ENCODE measurements at places on chromosomes 13 and 19. TPM values are rescaled to one million over a fixed set of nuclear protein-coding genes. Genes with fewer than 3 reads are reported as not detected.

DNA sequence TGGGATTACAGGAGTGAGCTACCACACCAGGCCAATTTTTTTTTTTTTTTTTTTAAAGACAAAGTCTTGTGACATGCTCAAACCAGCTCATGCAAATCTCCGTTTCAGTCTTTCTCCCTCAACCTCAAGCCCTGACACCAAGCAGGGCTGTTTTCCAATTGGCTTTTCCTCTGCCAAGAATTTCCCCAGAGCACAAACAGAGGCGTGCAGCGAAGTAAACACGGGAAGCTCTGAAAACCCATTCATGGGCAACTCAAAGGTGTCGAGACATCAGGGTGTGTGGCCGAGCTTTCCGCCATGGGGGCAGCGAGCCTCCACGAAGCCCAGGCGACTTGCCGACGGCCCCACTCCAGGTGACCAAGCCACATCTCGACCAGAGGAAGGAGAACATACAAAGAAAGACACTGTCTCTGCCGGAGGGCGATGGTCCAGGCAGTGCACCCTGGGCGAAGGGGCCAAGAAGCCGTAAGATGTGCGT lies 70.0 kb downstream of the INSR start:
- H3K27ac ChIP-seq: no peak overlapping the region
- H3K27me3 ChIP-seq: no peaks in the 10 kb centered on the region
- peak; percentile 61 for DNase-seq
- no peaks in the 10 kb centered on the region for H3K4me1 ChIP-seq

GRCh38 chr13:75901501-75901900 lies 265.4 kb downstream of the LMO7 start:
- H3K4me3 ChIP-seq: no peak overlapping the region
- no peaks in the 10 kb centered on the region for H3K36me3 ChIP-seq

The APLP1 gene
- 20.4 TPM for total RNA-seq

The OXGR1 gene
- total RNA-seq: not detected

The SLAIN1 gene
- total RNA-seq: not detected

- no peaks in the 10 kb centered on the region for H3K36me3 ChIP-seq
- DNase-seq: no peak
- H3K4me1 ChIP-seq: no peaks in the 10 kb centered on the region
- H3K27ac ChIP-seq: no peak overlapping the region
Observed at GRCh38 chr13:113061271-113061625, 44.3 kb upstream of the F7 start.

DNA sequence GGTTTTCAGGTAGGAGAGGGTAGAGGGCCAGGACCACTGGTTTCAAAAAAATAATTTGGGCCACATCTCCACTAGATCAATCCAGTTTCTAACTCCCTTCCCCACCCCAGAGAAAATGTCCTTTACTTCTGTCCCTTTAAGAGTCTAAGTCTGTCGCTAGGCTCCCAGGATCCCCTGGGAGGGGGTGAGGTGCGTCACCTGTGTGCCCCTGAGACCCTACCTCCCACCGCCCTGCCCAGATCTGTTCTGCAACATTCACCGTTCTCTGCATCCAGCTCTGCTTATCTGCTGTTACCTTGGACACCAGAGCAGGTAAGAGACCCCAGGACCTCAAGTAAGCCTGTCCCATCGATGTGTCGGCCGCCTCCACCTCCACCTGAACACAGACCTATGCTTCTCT lies at the start of gene GFY:
Gene GFY, plus strand, starts transcription at position 211 of the 400 bp plus-strand sequence. CDS start 1,043 bp downstream, outside the sequence.
- no peak within 1 kb of the TSS for H3K4me3 ChIP-seq
- no peak for DNase-seq
- H3K36me3 ChIP-seq: no peaks in the 10 kb centered on the region

DNA sequence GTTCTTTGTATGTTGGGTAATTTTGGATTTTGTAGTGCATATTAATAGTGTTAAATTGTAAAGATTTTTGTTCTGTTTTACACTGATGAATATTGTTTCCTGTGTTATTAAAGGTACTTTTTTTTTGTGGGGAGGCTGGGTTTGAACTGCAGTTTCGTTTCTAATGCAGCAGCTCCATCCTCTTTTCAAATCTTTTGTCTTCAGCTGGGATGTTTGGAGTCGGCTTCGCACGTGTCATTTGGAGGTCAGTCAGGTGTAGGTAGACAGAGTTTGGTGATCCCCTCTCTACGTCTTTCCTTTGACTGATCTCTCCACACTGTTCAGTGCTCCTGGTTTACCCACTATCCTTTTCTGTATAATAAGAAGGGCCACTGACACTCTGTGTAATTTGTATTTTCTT lies 30.3 kb downstream of the TDRD3 start:
- no peak for DNase-seq
- no peak overlapping the region for H3K4me3 ChIP-seq
- no peaks in the 10 kb centered on the region for H3K4me1 ChIP-seq
- no peaks in the 10 kb centered on the region for H3K27me3 ChIP-seq
- no peak overlapping the region for H3K27ac ChIP-seq

DNA sequence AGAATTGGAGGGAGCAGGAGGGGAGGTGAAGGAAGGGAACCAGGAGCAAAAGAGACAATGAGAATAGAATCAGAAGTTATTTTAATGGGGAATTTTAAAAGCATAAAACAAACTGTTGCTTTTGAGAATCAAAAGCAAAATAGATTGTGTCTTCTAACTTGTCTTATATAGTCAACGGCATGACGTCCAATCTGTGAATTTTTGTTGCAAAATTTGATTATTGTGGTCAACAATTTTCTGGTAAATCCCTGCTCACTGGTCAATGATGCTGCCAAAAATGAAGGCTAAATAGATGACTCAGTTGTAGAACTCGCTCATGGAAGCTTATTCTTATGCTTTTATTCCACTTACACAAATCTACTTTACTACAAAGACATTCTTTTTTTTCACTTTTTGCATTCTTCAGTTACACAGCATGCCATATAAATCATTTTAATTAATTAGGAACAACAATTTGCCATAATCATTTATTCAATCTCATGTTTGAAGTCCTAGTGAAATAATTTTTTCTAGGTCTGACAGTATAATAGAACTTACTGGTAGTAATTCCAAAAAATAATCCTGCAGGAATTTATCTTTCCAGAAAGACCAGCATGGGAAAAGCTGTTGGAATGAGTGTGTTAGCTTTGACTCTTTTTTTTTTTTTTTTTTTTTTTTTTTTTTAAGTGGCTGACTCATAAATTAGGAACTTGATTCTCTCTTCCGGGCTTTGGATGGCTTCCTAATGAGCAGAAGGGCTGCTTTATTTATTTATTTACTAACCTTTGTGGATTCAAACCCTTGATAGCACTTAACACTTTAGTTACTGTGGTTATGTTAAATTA lies 256.9 kb downstream of the SPRY2 start:
- peak overlapping the region; percentile 73 for H3K4me3 ChIP-seq
- no peaks in the 10 kb centered on the region for H3K36me3 ChIP-seq
- H3K27ac ChIP-seq: peak overlapping the region; percentile 94

The NXNL1 gene
- not detected for total RNA-seq

The WTIP gene
- 35.2 TPM for total RNA-seq

DNA sequence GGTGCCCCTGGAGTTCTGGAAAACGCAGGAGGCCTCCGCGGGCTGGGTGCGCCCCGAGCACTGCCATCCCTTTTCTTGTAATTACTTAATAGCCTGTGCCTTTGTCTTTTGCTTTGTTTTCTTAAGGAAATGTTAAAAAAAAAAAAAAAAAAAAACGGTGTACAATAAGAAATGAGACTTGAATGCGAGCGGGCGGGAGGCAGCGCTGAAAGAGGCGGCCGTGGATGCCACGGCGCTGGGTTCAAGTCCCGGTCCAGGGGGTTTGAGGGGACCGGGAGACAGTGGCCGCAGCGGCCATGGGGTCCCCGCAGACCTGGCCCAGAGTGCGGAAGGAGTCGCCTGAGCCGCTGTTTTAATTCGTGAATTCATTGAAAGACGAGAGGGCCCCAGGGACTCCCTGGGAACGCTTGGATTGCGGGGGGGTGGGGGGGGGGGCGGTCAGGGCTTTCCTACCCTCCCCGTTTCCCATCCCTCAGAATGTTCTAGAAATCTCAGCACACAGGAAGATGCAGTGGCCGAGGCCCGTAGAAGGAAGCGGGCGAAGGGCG lies 349.2 kb upstream of the ARGLU1 start:
- peak overlapping the region; percentile 75 for H3K4me3 ChIP-seq
- no peak overlapping the region for H3K27ac ChIP-seq
- H3K36me3 ChIP-seq: no peaks in the 10 kb centered on the region
- H3K27me3 ChIP-seq: no peaks in the 10 kb centered on the region
- DNase-seq: no peak

GRCh38 chr19:47231215-47232054 lies 436 bp upstream of the BBC3 start:
- no peaks in the 10 kb centered on the region for H3K36me3 ChIP-seq
- 0 out of 2 replicates have a peak, but pooled peaks cover 15% of the 10 kb centered on the region for H3K4me1 ChIP-seq
- peak; percentile 93 for DNase-seq
- peak overlapping the region; percentile 89 for H3K27ac ChIP-seq
- no peaks in the 10 kb centered on the region for H3K27me3 ChIP-seq
- peak overlapping the region; percentile 83 for H3K4me3 ChIP-seq

DNA sequence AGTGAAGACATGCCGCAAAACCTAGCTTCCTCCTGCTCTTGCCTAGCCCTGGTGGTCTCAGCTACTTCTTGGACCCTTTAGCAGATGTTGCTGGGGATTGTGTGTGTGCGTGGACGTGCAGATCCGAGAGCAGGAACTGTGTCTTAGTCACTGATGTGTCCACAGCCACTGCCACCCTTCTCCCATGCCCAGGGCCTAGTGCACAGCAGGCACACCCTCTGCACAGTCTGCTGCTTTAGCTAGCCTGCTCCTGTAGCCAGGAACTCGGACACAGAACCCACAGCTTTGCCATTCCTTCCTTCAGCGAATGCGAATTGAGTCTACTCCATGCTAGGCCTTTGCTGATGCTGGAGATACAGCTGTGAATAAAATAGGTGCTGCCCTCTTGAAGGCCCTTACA lies 2.3 kb downstream of the CLPTM1 start:
- H3K4me3 ChIP-seq: no peak overlapping the region
- peaks cover 18% of the 10 kb centered on the region for H3K4me1 ChIP-seq
- 0 out of 2 replicates have a peak overlapping the region, but pooled peaks have one; percentile 83 for H3K27ac ChIP-seq
- peak; percentile 45 for DNase-seq
- no peaks in the 10 kb centered on the region for H3K27me3 ChIP-seq

DNA sequence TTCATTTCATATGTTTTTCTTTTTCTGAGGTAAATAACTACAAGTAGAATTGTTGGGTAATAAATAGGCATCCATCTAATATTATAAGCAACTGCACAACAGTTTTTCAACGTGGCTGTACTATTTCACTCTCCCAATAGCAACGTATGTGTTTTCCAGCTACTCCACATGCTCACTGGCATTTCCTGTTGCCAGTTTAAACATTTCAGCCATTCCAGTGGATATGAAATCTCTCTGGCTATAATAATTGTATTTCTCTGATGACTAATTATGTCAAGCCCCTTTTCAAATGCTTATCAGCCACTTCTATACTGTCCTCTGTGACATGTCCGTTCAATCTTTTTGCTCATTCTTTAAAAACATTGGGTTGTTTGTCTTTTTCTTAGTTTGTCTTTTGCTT lies 26.8 kb upstream of the ALOX5AP start:
- H3K36me3 ChIP-seq: no peaks in the 10 kb centered on the region
- H3K27ac ChIP-seq: no peak overlapping the region
- DNase-seq: peak; percentile 33
- H3K27me3 ChIP-seq: no peaks in the 10 kb centered on the region
- no peak overlapping the region for H3K4me3 ChIP-seq

The PSG2 gene
- total RNA-seq: 0.89 TPM

DNA sequence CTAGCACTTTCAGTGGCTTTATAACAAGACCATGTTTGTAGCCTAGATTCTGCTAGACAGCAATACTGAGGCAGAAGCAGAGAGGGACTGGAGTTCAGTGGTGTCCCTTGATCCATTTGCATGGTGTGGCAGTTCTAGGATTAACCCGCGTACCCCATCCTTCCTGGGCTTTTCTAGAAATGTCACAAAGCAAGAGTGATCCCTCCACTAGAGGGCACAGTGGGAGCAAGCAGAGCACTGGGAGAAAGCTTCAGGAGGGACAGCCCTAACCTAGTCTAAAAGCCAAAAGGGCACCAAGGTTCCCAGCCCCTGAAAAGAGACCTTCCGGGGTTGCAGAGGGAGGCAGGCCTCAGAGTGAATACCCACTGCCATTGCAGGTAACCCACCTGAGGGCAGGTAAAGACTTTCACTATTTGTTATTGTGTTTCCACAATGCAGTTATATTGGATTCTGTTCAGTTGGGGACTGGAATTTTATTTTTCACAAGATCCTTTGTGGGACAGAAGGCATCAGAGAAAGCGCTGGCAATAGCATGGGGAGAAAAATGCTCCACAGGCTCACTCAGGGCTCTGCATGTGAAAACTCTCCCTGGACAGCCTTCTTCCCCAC lies 170.6 kb downstream of the FLT1 start:
- no peaks in the 10 kb centered on the region for H3K27me3 ChIP-seq
- no peaks in the 10 kb centered on the region for H3K36me3 ChIP-seq
- peak; percentile 83 for DNase-seq
- H3K4me1 ChIP-seq: peaks cover 47% of the 10 kb centered on the region
- no peak overlapping the region for H3K4me3 ChIP-seq
- H3K27ac ChIP-seq: no peak overlapping the region

GRCh38 chr13:34810996-34811395 lies 131.1 kb upstream of the NBEA start:
- no peaks in the 10 kb centered on the region for H3K4me1 ChIP-seq
- no peaks in the 10 kb centered on the region for H3K36me3 ChIP-seq
- H3K27me3 ChIP-seq: no peaks in the 10 kb centered on the region

The REEP6 gene
- 2.9 TPM for total RNA-seq

DNA sequence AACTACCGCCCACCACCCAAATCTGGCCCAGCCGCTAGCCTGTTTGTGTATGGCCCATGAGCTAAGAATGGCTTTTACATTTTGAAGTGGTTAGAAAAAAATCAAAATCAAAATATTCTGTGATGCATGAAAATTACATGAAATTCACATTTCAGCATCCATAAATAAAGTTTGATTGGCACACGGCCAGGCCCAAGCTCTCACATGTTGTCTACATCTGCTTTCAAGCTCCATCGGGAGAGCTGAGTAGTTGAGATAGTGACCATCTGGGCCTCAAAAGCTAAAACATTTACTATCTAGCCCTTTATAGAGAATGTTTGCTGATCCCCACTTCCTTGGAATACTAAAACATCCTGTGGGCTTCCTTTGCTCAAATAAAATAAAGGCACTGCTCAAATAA lies 14.5 kb downstream of the RFX2 start:
- H3K4me1 ChIP-seq: peaks cover 37% of the 10 kb centered on the region
- no peak for DNase-seq
- no peaks in the 10 kb centered on the region for H3K36me3 ChIP-seq
- no peak overlapping the region for H3K27ac ChIP-seq

The RNF17 gene
- not detected for total RNA-seq

The CEACAM5 gene
- not detected for total RNA-seq

- H3K27ac ChIP-seq: 0 out of 2 replicates have a peak overlapping the region, but pooled peaks have one; percentile 5
- no peaks in the 10 kb centered on the region for H3K27me3 ChIP-seq
- peak; percentile 53 for DNase-seq
- H3K36me3 ChIP-seq: no peaks in the 10 kb centered on the region
Observed at GRCh38 chr19:46932346-46932745, 71.5 kb downstream of the ARHGAP35 start.

DNA sequence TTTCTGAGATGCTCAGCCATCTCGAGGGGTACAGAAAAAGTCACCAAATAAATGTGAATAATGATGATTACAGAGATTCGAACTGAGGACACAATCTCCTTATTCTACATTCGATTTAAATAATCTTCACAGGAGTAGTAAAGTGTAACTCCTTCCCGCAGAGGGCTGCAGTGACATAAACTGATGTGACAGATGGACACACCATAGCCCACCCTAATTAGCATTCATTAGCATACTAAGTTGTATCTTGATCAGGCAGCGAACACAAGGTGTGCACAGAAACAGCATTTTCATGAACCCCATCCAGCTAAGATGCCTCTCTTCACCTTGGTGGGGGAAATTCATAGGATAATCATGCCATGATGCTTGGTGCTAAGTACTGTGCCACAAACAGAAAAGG lies 83.0 kb downstream of the TNFSF11 start:
- no peaks in the 10 kb centered on the region for H3K4me1 ChIP-seq
- H3K27me3 ChIP-seq: peaks cover 55% of the 10 kb centered on the region
- DNase-seq: no peak
- H3K27ac ChIP-seq: no peak overlapping the region
- no peaks in the 10 kb centered on the region for H3K36me3 ChIP-seq

All from GM23248 (cell line).